ENCODE measurements at places on chromosomes 3 and 15.

DNA sequence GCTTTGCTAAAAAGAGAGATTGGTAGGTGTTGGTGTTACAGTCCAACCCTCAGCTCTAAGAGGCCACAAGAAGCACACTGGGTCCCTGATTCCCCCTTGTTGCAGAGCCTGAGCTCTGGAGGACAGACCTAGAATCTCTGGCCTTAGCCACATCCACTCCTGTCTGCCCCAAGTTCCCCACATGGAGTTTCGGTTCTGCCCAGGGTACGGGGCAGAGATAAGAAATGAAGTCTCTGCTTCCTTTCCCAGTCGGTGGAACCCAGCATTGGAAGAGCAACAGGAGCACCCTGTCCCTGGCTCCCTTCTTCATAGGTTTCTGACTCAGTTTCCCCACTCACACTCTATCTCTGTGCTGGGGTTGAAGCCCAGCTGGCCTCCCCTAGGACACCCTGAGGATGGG is 13.2 kb downstream of the PRR23E start:
- no peak for DNase-seq

- no peak for DNase-seq
Measured at GRCh38 chr3:64449026-64449425, 223.8 kb upstream of the PRICKLE2 start.

DNA sequence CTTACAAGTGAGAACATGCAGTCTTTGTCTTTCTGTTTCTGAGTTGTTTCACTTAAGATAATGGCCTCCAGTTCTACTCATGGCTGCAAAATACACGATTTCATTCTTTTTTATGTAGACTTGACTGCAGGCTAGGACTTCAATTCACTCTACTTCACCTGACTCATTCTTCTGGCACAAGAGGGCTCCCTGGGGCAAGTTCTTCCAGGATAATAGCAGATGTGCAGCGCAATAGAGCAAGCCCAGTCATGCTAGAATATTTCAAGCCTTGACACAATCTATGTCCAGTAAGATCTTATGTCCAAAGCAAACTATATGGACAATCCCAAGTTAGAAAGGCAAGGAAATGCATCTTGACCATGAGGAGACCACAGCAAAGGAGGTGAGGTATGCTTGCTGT is 211.7 kb upstream of the GADL1 start:
- no peak for DNase-seq

- DNase-seq: no peak
Measured at GRCh38 chr15:26242565-26243071, 379.5 kb upstream of the ATP10A start.

GRCh38 chr3:133137042-133137996 is 99.1 kb downstream of the TMEM108 start:
- no peak for DNase-seq

GRCh38 chr3:120350401-120350941 is 1.3 kb upstream of the LRRC58 start:
- DNase-seq: no peak
